ENCODE measurements at places on chromosomes 2 and 18. TPM values are rescaled to one million over a fixed set of nuclear protein-coding genes. Genes with fewer than 3 reads are reported as not detected.

EFEMP1 gene
- total RNA-seq, result 25.7 TPM

DNA sequence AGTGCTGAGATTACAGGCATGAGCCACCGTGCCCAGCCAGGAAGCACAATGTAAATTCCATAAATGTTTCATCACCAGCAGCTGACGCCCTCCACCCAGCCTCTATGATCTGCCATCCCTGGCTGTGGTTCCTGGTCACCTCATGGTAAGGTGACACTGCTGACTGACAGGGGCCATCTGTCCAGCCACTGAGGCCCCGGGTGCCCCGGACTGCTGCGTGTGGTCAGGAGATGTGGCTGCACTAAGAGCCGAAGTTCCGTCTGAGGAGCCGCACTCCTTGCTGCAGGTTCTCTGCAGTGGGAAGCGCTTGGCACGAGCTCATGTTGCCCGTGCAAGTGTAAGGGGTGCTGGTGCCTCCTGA lies 10.9 kb downstream of the NTSR2 start:
- H3K27ac ChIP-seq, result no peak overlapping the region
- H3K36me3 ChIP-seq, result peaks cover 11% of the 10 kb centered on the region
- no peaks in the 10 kb centered on the region for H3K4me1 ChIP-seq
- H3K4me3 ChIP-seq, result no peak overlapping the region

C1GALT1C1L gene
- total RNA-seq, result 0.46 TPM

- H3K27me3 ChIP-seq, result no peaks in the 10 kb centered on the region
- peaks cover 5% of the 10 kb centered on the region for H3K4me1 ChIP-seq
- no peaks in the 10 kb centered on the region for H3K36me3 ChIP-seq
- no peak for DNase-seq
These were observed 292.4 kb upstream of the SETBP1 start for GRCh38 chr18:44388329-44388728.

DNA sequence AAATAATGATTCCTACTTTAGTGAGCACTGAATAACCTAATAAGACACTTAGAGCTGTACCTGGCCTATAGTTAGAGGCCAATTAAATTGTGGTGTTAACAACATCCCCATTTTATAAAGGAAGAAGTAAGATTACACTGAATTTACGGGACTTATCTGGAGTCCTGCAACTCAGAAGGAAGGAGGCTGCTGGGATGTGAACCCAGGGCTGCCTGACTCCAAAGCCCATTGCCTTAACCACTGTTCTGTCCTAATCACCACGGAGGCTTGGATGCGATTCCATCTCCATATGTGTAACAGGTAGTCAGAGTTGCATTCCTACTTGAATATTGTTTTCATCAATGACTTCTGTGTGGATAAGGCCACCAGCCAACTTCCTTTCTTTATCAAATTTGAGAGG lies 168.9 kb downstream of the SOCS6 start:
- H3K4me1 ChIP-seq, result peaks cover 25% of the 10 kb centered on the region
- H3K4me3 ChIP-seq, result no peak overlapping the region
- no peak for DNase-seq
- H3K36me3 ChIP-seq, result no peaks in the 10 kb centered on the region

TUBB6 gene
- 240 TPM for total RNA-seq

SMPD4 gene
- 95.8 TPM for total RNA-seq

- no peak for DNase-seq
- H3K36me3 ChIP-seq, result no peaks in the 10 kb centered on the region
- no peak overlapping the region for H3K27ac ChIP-seq
- H3K4me3 ChIP-seq, result no peak overlapping the region
These were observed 999.8 kb upstream of the CDH2 start for GRCh38 chr18:29176681-29177080.

TMEM185B gene
- 9.9 TPM for total RNA-seq

DNA sequence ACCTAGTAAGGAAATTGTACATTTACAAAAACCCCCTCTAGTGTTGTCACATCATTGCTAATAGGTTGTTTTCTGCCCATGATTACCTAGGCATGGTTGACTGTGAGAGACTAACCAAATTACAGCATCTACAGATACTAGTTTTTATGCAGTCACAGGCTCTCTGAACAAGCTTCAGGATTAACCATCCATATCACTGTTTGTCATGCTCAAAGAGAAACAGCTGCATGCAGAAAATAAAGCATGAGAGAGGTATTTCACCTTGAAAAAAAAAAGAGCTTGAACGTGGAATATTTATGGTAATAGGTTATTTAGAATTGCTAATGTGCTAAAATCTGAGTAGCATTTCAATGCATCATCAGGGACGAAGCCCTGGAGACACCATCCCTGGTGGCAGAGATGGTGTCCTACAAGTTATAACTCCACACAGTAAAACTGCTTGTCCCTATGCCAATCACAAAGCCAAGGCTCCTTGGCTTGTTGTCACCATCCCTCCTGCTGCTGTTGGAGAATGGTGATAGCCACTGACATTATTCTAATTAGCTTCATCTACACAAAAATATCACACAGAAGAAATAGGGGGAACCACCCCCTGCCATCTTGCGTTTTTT lies 5.4 kb downstream of the NEB start:
- peaks cover 44% of the 10 kb centered on the region for H3K4me1 ChIP-seq
- DNase-seq, result no peak
- H3K27ac ChIP-seq, result peak overlapping the region; percentile 58
- no peak overlapping the region for H3K4me3 ChIP-seq
- no peaks in the 10 kb centered on the region for H3K36me3 ChIP-seq
- no peaks in the 10 kb centered on the region for H3K27me3 ChIP-seq

GRCh38 chr2:200033929-200034328 lies 78.5 kb downstream of the MAIP1 start:
- H3K27me3 ChIP-seq, result no peaks in the 10 kb centered on the region
- H3K36me3 ChIP-seq, result no peaks in the 10 kb centered on the region
- no peak overlapping the region for H3K4me3 ChIP-seq
- DNase-seq, result no peak

DNA sequence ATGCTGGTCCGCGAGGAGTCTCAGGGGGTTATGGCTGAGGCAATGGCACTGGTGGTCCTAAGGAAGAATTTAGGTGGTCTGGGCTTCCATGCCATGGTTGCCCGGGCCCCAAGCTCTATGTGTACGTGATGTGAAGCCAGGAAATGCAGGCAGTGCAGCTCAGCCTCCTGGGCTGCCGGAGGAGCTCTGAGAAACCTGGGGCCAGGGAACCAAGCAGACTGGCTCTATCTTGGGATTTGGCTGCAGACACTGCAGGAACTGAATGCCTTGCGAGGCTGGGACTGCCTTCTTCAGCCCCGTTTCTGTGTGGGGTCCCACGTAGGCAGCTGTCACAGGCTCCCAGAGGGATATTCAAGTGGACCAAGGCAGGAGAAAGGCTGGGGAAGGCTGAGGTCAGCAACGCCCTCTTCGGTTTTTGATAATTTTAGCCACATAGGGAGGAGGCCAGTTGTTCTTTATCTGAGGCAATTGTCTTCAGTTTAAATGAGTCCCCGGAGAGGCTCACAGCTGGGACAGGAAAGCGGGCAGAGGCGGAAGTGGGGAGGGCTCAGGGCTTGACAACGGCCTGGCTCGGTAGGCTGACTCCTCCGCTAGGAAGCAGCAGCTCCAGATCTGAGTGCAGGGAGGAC lies 77.7 kb downstream of the RHOB start:
- DNase-seq, result no peak
- no peaks in the 10 kb centered on the region for H3K27me3 ChIP-seq
- H3K36me3 ChIP-seq, result no peaks in the 10 kb centered on the region
- H3K4me3 ChIP-seq, result no peak overlapping the region

- H3K27me3 ChIP-seq, result peaks cover 96% of the 10 kb centered on the region
- no peaks in the 10 kb centered on the region for H3K36me3 ChIP-seq
- H3K4me3 ChIP-seq, result peak overlapping the region; percentile 75
- no peak overlapping the region for H3K27ac ChIP-seq
- peak; percentile 12 for DNase-seq
These were observed 1.9 kb downstream of the OTX1 start for GRCh38 chr2:63052411-63053080.

DNA sequence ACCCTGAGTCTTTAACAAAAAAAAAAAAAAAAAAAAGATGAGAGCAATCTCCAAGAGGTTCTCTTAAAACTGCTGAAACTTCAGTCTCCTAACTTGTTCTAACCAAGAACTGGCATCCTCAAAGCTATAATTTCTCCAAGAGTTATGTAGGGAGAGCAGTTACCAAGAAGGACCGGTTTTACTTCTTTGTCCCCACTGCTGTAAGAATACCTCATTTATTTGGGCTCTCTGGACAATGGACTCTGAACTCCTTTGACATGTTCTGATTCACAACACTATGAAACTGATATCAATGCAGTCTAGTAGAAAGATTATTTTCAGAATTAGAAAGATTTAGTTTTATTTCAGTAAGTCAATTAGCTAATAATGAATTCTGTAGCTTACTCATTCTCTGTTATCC lies 84.5 kb upstream of the DTNB start:
- H3K27ac ChIP-seq, result no peak overlapping the region
- H3K4me3 ChIP-seq, result no peak overlapping the region
- no peak for DNase-seq
- no peaks in the 10 kb centered on the region for H3K27me3 ChIP-seq
- H3K36me3 ChIP-seq, result peaks cover 33% of the 10 kb centered on the region
- no peaks in the 10 kb centered on the region for H3K4me1 ChIP-seq

PTH2R gene
- total RNA-seq, result 0.48 TPM

EMILIN2 gene
- 13.0 TPM for total RNA-seq

PLCD4 gene
- total RNA-seq, result 0.28 TPM

DNA sequence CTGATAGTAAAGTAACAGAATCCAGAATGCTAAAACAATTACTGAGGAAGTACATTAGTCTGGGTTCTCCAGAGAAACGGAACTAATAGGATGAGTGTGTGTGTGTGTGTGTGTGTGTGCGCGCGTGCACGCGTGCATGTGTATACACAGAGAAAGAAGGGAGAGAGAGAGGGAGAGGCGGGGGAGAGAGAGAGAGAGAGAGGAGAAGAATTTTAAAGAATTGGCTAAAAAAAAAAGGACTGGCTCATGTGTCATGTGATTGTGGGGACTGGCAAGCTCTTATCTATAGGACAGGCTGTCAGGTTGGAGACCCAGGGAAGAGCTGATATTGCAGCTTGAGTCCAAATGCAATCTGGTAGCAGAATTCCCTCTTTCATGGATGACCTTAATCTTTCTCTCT lies 976.2 kb upstream of the CDH2 start:
- peaks cover 25% of the 10 kb centered on the region for H3K4me1 ChIP-seq
- no peak overlapping the region for H3K27ac ChIP-seq
- H3K27me3 ChIP-seq, result no peaks in the 10 kb centered on the region
- H3K36me3 ChIP-seq, result no peaks in the 10 kb centered on the region
- no peak for DNase-seq
- H3K4me3 ChIP-seq, result no peak overlapping the region

DNA sequence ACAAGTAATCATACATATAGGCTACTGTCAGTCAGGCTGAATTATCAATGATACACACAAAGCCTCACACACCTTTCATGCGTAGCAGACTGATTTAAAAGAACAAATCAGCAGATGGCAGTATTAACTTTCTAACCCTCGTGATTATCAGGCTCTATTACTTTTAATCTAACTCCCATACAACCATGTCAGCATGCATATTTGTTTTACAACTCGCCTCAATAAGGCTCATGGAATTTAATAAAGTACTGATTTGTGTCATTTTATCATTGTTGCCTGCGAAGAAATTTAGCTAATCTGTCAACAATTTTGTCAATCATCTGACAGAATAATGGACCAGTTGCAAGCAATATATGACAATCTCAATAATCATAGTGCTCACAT lies 82.8 kb downstream of the SLC25A12 start:
- H3K27me3 ChIP-seq, result no peaks in the 10 kb centered on the region
- H3K36me3 ChIP-seq, result 0 out of 2 replicates have a peak, but pooled peaks cover 5% of the 10 kb centered on the region
- H3K4me3 ChIP-seq, result no peak overlapping the region
- no peaks in the 10 kb centered on the region for H3K4me1 ChIP-seq
- DNase-seq, result no peak

GRCh38 chr2:144378551-144378950 lies 141.4 kb downstream of the ZEB2 start:
- peaks cover 7% of the 10 kb centered on the region for H3K4me1 ChIP-seq
- no peak overlapping the region for H3K27ac ChIP-seq
- H3K4me3 ChIP-seq, result no peak overlapping the region
- H3K36me3 ChIP-seq, result no peaks in the 10 kb centered on the region
- H3K27me3 ChIP-seq, result no peaks in the 10 kb centered on the region

SRD5A2 gene
- 0.05 TPM for total RNA-seq

ASTL gene
- total RNA-seq, result 0.79 TPM

DNA sequence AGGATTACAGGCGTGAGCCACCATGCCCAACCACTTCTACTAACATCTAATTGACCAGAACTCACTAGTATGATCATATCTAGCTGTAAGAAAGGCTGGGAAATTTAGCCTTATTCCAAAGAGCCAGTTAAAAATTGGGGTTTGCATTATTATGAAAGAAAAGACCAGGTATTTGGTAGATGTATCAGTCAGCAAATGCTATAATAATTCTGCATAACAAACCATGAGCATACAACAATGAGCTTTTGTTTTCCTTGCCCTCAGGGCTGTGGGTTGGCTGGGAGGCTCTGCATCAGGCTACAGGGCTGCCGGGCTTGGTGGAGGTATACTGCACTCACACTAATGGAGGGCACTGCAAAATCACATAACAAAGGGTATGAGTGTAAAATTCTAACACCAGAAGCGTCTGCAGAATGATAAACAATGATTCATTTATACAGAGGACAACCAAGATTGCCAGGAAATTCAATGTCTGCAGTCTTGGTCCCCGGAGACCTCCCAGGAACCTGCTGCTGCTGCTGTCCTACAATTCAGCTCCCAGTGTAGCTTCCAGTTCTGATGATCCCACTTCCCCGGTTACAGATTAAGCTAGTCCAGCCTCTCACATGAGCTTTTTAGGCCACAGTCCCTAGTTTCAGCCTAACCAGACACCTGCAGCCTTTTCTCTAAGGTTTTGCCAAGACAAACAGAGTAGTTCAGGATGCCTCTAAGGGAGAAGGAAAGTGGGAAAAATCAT lies 32.2 kb upstream of the ST3GAL5 start:
- peaks cover 11% of the 10 kb centered on the region for H3K4me1 ChIP-seq
- H3K4me3 ChIP-seq, result no peak overlapping the region
- H3K36me3 ChIP-seq, result no peaks in the 10 kb centered on the region
- H3K27me3 ChIP-seq, result no peaks in the 10 kb centered on the region
- no peak for DNase-seq

DNA sequence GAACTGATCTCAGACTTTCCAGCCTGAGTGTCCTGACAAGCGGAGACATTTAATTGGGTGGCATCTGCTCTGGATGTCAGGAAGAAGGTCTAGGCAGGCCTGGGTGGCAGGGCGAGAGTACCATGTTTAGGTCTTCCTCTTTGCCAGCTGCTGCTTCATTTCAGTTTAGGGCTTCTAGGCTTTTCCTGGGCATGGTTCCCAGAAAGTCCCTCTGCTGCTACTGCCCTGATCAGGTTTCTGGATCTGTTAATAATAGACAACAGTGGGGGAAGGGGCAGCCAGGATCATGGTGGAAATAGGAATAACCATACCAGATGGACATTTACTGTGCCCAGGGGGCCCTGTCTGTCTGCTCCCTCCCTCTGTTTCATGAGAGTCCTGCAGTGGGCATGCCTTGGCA lies 2.3 kb upstream of the PLCD4 start:
- H3K27ac ChIP-seq, result no peak overlapping the region
- DNase-seq, result no peak
- H3K27me3 ChIP-seq, result no peaks in the 10 kb centered on the region
- peaks cover 4% of the 10 kb centered on the region for H3K4me1 ChIP-seq
- H3K4me3 ChIP-seq, result no peak overlapping the region
- H3K36me3 ChIP-seq, result no peaks in the 10 kb centered on the region

All from WTC11 (cell line).